Temporal lobe (tissue), 4 donors: ENCODE measurements at places on chromosomes 6 and 20. TPM values are rescaled to one million over a fixed set of nuclear protein-coding genes. Genes with fewer than 3 reads are reported as not detected.

ADAM33 gene
- 2.0 TPM for total RNA-seq

DACT2 gene
- total RNA-seq = 1.7 TPM

HLA-DQB1 gene
- total RNA-seq = not detected

TRIM15 gene
- total RNA-seq = not detected

MTFR2 gene
- total RNA-seq = 0.25 TPM

PDYN gene
- total RNA-seq = 4.9 TPM

COL12A1 gene
- 28.3 TPM for total RNA-seq

BFSP1 gene
- 0.49 TPM for total RNA-seq

HRH3 gene
- 0.49 TPM for total RNA-seq

FAM210B gene
- 14.3 TPM for total RNA-seq

PACRG gene
- 5.4 TPM for total RNA-seq

MYL9 gene
- 0.49 TPM for total RNA-seq
